T-helper 9 cell (primary cell): ENCODE measurements at places on chromosomes 1 and 21.

DNA sequence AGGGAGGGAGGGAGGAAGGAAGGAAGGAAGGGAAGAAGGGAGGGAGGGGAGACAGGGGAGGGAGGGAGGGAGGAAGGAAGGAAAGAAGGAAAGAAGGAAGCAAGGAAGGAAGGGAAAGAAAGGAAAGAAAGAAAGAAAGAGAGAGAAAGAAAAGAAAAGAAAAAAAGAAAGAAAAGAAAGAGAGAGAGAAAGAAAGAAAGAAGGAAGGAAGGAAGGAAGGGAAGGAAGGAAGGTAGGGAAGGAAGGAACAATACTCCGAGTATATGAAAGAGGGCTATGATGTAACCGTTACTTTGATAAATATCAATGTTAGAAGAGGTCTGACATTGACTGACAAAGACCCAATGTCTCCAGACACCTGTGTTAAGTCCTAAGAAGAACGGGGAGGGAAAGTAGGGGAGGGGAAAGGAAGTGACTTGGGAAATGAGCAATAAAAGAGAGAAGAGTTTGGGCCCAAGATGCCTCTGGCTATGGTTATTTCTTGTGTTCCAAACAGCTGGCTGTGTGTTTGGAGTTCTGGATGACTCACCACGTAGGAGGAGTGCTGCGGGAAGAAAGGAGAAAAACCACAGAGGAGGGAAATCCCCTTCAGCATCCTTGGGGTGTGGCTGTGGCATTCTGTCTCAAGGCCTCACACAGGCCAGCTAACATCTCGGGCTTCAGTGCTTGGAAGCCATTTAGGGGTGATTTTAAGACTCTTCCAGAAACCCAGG, 37.0 kb upstream of the RXRG start:
- DNase-seq, result no peak

- no peak for DNase-seq
These were observed 4.1 kb downstream of the RWDD3 start for GRCh38 chr1:95237981-95238703.

- DNase-seq, result no peak
These were observed 16.6 kb downstream of the CDKN2C start for GRCh38 chr1:50986653-50987052.

- no peak for DNase-seq
These were observed 56.6 kb downstream of the ATP1B1 start for GRCh38 chr1:169163059-169163458.

DNA sequence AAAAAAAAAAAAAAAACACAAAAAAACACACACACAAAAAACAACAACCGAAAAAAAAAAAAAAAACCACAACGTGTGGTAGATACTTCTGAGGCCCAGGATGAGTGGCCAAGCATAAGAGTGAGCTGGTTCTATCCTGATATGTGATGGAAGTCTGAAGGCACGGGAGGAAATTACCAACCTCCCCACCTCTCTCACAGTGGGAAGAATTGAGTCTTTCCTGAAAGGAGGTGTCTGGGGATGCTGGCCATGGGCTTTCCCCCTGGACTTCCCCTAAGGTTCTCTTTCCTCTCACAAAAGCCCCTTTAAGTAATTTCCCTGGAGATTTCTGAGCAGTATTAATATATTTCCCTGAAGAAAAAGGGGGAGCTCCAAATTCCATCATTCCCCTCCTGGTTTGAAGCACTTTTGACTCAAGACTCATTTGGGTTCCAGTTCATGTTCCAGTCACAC, 5.2 kb downstream of the TMCC2 start:
- no peak for DNase-seq

DNA sequence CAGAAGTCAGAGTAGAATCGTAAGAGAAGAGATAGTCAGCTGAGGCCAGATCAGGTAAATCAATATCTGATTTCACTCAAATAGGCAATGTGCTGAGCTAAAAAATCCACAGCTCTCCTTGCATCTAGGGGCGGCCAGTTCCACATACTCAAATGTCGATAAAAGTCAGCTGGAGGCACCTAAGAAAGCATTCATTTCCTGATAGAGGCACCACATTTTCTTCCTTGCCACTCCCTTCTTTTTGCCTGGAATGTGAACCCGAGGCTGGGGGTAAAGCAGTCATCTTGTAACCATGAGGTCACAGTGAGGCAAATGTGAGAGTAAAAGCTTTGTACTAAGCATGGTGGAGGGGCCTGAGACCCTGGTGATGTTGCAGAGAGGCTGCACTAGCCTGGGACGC, 24.2 kb upstream of the CTPS1 start:
- no peak for DNase-seq

DNA sequence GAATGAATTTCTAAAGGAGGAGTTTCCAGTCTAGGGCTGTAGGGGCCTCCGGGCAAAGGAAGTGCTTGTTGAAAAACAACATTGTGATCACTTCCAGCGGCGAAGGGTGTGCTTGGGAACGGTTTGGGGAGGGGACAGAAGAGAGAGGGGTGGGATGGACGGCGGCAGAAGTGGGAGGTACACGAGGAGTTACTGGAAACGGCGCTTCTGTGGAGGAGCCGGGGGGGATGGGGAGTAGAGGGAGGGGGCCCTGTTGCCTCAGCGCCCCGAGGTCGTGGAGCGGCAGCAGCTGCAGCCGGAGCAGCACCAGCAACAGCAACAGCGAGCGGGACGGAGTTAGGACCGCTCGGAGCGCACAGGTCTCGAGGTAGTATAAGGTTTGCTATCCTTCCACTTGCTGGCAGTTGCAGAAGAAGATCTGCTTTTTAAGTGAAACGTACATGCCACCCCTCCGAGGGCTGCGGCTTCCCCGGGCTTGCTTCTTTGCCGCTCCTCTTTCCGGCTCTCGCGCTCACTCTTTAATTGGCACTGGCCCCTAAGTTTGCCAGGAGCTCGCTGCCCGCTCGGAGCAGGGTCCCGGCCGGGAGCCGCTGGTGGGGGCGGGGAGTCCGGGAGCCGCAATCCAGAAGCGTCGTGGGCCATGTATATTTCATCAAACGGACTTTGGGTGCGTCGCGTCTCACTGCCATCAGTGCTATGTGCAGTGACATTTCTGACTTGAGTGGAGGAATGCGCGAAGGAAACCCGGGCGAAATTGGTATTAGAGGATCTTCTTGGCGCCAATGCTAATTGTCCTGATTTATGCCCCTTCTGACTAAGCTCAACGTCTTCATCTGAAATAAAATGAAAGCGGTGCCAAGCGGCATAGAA, 771 bp upstream of the NTNG1 start:
- no peak for DNase-seq

DNA sequence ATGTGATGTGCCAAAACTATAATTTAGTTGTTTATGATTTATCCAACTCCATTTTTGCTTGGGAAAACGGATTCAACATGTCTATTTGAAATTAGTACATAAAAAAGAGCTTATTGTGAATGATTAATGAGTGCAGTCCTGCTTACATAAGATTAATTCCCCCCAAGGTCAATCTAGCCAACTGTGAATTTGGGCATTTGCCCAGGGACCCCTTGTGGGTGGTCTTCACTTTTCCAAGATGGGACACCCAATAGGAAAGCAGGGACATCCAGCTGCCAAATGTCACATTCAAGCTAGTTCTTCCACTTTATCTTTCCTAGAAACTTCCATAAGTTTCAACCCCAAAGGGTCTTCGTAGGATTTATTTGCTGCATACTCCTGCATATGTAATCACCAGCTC, 362.4 kb upstream of the PKN2 start:
- DNase-seq, result no peak

DNA sequence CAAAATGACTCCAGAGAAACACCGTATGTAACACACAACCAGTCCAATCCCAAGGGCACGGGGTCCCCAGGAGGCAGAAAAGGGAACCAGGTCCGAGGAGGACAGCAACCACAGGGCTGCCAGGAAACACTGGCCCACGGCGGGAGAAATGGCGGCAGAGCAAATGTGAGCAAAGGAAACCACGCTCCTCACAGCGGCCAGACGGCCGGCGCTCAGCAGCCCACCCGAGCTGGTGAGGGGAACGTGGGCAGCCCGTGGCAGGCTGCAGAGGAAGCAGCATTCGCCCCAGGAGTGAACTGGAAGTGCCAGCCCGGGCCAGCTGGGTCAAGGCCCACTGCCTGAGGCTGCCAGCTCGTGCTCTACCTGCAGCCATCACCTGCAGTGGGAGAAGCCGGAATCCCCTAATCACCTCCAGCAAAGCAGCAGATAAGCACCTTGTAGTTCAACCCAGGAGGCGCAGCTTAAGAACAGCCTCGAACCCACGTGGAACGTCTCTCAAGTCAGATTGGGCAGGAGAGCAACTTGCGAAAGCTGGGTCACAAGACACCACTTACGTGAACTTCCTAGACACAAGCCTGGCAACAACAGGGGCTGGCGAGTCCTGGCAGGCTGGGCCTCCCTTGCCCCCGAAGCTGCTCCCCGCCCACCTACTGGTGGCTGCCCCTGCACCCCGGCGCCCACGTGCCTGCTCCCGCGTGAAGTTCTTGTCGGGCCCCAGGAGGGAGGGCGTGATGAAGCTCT, 6.7 kb downstream of the SLC19A1 start:
- DNase-seq, result no peak

DNA sequence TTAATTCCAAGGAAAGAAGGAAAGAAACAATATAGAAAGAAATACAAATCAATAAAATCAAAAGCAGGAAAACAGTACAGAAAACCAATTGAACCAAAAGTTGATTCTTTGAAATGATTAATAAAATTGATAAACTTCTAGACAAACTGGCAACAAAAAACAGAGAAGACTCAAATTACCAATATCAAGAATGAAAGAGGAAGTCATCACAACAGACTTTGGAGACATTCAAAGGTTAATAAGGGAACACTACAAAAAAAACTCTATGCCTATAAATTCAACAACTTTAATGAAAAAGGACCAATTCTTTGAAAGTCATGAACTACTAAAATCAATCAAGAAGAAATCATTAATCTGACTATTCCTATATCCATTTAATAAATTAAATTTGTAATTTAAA, 329.3 kb upstream of the NR5A2 start:
- DNase-seq, result no peak

GRCh38 chr1:53708687-53709086, 30.3 kb downstream of the GLIS1 start:
- DNase-seq, result no peak

DNA sequence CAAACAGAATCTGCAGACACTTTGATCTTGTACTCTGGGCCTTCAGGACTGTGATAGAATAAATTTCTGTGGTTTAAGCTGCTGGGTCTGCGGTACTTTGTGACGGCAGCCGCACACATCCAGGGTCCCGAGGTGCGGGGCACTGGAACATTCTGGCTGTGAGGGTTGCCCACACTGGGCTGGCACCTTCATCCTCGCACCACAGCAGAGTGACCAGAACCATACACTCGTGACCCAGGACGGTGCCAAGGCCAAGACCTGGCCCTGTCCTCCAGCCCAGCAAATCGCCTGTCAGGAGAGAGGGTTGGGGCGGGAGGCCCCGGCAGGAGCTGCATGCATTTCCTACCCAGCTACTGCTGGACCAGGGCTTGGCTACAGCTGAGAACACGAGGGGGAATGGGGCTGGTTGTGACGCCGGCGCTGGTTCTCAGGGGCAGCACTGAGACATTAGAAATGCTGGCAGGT, 2.6 kb upstream of the FTCD start:
- no peak for DNase-seq

DNA sequence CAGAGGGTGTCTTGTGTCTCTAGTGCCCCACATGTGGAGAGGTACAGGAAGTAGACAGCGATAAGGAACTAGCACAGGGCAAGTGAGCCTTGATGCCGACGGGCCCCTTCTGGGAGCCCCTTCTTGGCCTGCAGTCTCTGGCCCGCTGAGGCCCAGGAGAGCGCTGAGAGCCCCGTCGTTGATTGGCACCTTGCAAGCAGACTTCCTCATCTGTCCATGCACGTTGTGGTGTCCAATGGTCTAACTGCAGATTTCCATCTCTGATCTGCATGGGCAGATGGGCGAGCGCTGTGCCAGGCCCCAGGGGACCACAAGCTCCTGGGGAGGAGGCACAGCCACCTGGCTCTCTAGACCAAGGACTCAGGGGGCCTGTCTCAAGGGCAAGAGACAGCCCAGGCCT, 32.4 kb downstream of the PLEKHA6 start:
- no peak for DNase-seq

DNA sequence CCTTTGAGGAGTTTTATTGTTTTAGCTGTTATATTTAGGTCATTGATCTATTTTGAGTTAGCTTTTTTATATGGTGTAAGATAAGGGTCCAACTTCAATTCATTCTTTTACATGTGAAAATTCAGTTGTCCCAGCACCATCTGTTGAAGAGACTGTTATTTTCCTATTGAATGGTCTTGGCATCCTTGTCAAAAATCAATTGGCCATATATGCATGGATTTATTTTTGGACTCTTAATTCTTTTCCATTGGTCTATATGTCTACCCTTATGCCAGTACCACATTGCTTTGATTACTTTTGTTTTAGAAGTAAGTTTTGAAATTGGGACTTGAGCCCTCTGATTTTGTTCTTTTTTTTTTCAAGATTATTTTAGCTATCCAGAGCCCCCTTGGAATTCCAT, 35.8 kb upstream of the HUNK start:
- DNase-seq, result no peak

DNA sequence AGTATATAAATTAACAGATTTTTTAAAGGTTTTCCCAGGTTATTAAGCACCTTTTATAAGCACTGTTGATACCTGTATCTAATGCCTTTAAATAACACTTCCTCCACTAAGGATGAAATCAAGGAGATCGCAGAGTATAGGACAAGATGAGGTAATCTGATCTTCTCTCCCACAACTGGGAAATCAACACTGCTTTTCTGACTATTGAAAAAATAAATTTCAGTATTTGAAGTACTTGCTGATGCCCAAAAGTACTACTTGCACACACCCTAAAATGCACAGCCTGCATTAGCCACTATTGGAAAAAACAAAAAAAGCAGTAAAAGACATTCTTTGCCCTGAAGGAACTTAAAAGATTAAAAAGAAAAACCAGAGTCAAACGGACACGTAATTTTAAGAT, 48.6 kb downstream of the PUM1 start:
- DNase-seq, result no peak

DNA sequence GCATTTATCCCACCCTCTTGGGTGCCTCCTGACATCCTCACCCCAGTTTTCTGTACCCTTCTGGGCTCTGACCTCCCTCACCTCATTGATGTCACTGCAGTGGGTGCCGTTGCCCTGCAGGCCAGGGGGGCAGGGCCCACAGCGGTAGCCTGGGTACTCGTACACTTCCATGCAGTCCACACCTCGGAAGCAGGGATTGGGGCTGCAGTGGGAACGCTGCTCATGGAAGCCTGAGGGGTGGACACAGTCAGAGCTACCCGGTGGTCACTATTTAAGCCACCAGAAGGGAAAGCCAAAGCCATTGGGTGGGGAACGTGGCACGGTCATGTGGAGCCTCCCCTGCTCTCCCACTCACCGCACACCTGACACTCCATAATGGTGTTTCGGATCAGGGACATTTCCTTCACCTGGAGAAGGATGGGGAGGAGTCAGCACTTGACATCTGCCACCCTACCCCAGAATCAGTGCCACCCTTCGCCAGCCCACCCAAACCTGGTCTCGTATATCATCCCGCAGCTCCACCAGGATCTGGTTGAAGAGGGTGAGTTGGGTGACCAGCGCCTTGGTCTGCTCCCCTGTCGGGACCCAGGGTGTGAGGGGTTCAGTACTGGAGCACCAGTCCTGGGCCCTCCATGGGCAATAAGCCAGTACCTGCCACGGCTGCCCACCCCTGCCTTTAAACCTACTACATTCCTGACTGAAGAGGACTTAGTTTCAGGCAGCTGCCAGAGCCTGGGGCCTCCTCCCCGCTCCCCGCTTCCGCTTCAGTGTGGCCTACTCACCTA, 4.8 kb downstream of the THBS3 start:
- no peak for DNase-seq
